ENCODE measurements at places on chromosomes 6 and 20. TPM values are rescaled to one million over a fixed set of nuclear protein-coding genes. Genes with fewer than 3 reads are reported as not detected.

PHACTR1 gene
- 0.43 TPM for total RNA-seq

C6orf52 gene
- not detected for total RNA-seq

ATXN1 gene
- 42.5 TPM for total RNA-seq

OR2B2 gene
- not detected for total RNA-seq

POM121L2 gene
- total RNA-seq = not detected

PPP1R3G gene
- 1.3 TPM for total RNA-seq

TRIM10 gene
- not detected for total RNA-seq

- no peak for DNase-seq
Observed at GRCh38 chr20:23391707-23392310, 29.5 kb downstream of the NAPB start.

- no peak for DNase-seq
Observed at GRCh38 chr6:39029156-39030011, 19.2 kb upstream of the GLP1R start.

- DNase-seq = no peak
Observed at GRCh38 chr20:21981179-21981578, 275.7 kb downstream of the PAX1 start.

DNA sequence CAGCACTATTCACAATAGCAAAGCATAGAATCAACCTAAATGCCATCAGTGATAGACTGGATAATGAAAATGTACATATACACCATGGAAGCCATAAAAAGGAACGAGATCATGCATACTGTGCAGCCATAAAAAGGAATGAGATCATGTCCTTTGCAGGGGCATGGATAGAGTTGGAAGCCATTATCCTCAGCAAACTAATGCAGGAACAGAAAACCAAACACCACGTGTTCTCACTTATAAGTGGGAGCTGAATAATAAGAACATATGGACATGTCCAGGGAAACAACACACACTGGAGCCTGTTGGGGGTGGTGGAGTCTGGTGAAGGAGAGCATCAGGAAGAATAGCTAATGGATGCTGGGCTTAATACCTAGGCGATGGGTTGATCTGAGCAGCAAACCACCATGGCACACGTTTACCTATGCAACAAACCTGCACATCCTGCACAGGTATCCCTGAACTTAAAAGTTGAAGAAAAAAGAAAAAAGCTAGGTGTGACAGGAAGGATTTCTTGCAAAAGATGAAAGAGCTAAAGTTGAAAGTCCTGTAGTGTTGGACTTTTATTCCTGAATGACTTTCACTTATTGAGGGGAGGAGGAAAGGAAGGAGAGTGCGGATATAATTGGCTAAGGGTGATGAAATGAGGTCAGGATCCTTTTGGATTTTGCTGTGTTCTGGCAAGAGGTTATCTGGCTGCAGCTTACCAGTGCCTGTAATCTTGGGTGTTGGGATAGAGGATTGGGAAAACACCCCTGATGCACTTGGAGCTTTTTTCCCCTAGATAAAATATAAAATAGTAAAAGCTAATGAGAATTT is 8.5 kb downstream of the TRMT11 start:
- no peak for DNase-seq

- DNase-seq = no peak
Observed at GRCh38 chr6:150347845-150348244, 21.0 kb upstream of the IYD start.

- DNase-seq = no peak
Observed at GRCh38 chr20:14925300-14925699, 587.9 kb upstream of the FLRT3 start.

DNA sequence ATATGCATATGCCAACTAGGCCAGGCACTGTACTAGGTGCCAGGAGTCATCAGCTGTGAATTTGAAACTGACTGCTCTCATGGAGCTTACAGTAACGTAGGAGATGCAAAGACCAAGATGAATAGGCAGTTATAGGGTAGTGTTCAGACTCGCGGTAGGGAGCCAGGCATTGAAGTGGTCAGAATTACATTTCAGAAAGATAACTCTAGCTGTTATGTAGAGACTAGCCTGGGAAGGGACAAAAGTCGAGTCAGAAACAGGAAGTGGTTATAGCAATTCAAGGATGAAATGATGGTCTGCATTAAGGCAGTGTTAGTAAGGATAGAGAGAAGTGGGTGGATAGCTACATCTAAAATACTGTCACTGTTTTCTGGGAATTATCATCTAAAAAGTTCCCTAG is 56.6 kb downstream of the PCMT1 start:
- no peak for DNase-seq

GRCh38 chr20:1294497-1294896 is 28.4 kb downstream of the SNPH start:
- no peak for DNase-seq

DNA sequence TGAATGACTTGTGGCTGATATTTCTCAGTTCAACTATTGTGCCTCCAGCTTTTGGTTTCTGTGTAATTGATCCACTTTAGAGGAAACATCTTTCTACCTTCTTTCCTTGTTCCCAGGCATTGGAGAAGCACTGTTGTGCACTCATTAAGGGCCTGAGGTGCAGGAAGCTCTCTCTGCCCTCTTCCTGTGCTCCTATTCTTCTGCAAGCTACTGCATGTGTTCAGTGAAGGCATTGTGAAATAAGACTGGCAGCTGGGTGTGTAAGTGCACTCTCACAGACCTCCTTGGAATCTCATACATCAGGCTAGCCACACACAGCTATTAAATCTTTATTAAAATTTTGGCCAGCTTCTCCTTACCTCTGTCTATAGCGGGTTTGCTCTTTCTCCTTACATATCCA is 177.8 kb downstream of the OGFRL1 start:
- no peak for DNase-seq

DNA sequence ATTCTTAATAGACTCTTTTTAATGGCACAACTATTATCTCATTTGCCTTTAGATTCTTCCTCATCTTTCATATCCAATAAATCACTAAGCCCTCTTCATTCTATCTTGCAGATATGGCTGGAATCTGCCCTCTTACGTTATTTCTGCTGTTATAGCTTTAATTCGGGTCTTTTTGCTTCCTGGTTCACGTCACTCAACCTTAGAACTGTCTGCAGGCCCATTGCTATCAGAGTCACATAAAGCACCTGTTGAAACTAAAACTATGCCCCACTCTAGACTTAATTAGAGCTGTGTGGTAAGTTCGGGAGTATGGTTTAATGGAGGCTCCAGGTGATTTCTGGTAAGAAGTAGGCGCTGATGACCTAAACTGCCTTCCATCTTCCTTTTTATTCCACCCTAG is 988 bp downstream of the QRSL1 start:
- DNase-seq = peak; percentile 6

DNA sequence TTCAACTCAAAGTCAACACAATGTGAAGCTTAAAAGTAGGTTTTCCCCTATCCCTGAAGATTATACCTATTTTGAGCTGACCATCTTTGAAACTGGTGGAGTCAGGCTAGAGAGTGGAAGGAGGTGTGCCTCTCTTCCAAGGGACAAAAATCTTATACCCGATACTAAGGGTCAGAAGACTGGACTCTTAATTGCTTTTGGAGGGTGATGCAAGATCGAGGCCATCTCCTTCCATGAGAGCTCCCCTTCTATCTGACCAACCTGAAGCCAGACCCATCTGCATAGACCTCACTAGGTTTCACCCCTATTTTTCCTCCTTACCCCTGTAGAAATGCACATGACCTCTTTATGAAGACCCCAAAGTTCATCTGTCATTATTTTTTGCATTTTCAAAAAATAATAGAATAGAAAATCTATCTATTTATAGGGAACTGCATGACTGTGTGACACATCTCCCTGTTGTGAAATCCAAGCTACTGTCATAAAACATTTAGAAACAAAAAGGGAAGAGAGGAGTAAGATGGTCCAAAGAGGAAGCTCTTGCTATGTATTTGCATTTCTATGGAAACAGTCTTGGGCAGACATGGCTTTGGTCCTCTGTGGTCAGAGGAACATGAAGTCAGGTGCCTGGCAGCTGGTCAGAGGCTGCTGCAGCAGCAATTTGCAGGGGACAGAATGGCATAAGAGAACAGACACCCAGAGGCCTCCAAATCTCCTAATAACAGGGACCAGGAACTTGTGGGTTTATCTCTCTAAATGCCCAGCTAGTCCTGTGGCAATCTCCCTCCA is 349.2 kb downstream of the MAFB start:
- peak; percentile 41 for DNase-seq

DNA sequence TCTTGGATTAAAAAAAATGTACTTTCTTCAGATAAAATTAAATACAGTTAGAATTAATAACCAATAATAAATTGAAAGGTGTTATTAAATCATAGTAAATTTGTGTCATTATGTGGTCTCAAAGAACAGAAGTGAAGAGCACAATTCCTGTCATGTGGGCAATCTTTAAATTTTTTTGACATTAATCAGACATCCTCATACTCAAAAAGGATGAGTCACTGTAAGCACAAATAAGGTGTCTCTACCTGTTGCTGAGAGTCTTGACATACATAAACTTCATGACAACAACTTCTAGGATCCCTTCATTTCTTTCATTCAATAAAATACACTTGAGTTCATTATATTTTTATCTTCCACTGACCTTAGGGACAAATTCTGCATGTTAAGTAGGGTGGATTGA is 76.1 kb downstream of the SLC22A3 start:
- DNase-seq = no peak

- DNase-seq = no peak
Observed at GRCh38 chr6:156438350-156438923, 338.7 kb upstream of the ARID1B start.

GRCh38 chr6:34300332-34300751 is 51.5 kb upstream of the SMIM29 start:
- DNase-seq = no peak

DNA sequence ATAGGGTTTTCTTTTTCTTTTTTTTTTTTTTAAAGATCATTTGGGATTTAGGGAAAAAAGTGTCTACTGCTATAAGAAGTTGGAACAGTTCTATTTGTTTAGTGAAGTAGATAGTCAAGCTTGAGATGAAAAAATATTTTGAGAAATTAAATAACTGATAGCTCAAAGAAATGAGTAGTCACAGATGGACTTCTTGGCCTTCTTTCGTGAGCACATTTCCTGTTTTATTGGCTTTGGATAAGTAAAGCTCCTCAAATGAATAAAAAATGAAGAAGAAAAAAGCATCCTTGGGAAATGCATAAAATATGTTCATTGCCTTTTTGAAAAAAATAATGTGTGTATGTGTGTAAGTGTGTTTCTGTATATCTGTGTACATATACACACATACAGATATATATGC is 515.9 kb downstream of the GRIK2 start:
- DNase-seq = no peak

Data from fibroblast of villous mesenchyme (primary cell).